ENCODE measurements at places on chromosomes 7 and 10.

GRCh38 chr7:93980744-93981479 lies 23.2 kb downstream of the BET1 start:
- no peak for DNase-seq

DNA sequence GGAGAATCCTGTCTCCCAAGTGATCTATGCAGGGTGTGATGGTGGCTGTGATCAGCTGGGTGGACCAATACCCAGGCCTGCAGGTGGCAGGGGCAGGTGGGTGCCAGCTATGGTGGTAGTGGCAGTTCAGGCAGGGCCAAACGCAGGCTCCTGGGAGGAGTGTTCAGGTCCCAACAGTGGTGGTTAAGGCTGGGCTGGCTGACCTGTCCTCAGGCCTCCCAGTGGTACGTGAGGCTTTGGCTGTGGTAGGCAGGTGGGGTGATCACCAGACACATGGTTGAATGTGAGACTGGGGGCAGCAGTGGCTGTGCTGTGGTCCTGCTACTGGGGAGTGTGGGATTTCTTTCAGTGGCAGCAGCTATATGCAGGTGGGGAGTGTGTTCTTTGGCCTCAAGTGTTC lies 126.7 kb upstream of the STARD3NL start:
- DNase-seq: no peak

GRCh38 chr10:96097865-96098264 lies 32.2 kb upstream of the ZNF518A start:
- DNase-seq: no peak

DNA sequence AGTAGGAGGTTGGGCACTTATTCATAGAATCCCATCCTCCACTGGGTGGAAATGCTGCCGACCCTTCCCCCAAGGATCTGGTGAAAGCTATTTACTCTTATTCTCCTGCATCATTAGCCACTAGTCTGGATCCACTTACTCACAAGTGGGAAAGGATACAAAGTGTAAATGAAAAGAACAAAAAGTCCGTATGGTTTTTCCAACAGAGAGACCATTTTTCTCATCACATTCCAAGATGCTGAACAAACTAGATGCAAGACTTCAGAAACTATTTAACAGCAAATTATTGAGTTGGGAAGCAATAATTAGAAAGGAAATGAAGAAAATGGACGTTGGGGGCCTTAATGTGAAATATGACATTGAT lies 242.4 kb upstream of the GLI3 start:
- DNase-seq: no peak

DNA sequence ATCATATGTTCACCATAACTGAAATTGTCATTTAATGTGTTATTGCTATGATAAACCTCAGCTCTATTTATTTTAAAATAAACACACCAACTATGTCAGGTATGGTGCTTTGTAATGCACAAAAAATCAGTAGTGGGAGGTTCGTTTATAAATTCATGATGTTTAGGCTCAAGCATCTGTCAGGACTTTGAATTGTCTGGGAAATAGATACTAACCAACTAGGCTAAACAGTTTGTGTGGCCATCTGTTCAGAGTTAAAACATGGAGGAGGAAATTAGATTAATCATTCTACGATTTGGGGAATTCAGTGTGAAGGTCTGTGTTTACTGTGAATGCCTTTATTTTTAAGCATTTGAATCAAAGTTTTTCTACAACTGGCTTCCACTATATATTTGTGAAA lies 212.6 kb upstream of the FZD8 start:
- no peak for DNase-seq

DNA sequence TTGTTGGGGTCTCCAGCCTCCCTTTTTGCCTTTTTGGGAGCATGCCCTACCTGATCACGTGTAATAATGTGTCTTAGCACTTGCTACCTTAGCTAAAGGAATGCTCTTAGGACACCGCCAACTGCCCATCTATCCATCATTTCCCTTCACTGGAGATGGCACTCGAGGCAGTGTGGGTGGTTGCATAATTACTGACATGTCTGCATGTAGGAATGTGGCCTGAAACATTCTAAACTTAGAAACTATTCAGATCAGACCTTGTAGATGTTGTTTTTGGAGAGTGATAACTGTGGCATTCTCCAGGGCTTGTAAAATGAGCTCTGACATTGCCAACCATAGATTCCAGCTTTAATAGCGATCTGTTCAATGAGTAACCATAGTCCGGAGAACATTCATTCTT lies 365.8 kb downstream of the BBS9 start:
- DNase-seq: no peak

- DNase-seq: no peak
Observed at GRCh38 chr10:53528974-53529373, 756.4 kb upstream of the MBL2 start.

DNA sequence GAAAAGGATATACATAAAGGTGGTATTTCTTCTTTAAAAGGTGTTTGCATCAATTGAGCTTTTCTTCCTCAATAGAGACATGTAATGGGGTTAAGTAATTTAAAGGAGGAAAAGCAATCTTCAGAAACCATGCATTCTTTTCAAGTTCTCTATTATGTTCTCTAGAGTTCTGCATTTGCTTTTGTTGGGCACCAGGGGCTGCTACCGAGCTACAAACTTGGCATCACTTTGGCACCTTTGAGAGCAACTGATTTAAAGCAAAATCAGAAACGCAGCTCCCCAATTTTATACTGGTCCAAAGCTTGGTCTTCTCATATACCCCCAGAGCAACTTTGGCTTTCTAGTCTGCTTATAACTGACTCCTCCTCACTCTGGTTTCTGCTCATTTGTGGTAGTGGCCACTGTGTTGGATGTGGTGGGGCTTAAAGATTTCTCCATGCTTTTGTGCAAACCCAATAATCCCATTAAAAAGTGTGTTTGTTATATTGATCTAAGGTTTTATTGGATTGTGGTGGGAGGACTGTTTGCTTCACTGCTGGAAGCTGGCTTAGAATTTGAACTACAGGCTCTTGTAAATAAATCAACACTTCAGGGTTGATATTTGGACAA lies 712.1 kb downstream of the PHTF2 start:
- no peak for DNase-seq

DNA sequence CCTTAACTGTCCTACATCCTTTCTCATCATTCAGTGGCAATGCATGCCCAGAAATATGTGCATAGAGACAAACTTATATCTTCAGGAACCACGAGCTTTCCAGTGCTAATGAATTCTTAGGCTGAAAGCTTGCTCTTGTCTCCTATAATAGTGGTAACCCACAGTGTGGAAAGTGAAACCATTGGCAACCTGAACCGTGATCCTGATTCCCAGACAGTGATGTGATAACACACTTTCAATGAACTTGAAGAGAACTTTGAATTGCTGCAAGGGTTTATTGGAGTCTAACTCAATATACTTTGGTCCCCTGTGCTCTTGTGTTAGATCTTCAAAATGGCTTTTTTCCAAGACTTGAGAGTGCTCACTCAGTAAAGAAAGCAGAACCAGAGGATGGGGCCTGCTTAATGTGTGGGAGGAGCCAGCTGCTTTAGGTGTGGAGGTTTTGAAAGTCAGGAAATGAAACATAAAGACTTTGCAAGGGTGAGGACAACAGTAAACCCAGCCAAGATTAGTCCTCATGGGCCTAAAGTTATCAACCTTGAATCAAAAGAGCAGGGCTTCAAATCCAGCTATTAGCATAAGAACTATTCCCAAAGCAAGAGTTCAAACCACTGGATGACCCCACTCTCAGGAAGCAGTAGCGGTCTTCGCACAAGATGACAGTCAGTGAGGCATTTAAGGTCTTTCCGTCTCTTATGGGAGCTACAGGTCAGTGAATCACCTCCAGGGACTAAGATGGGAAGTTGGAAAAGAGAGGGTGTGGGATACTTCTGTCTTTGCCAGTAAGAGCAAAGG lies 332.4 kb upstream of the NRP1 start:
- DNase-seq: no peak

DNA sequence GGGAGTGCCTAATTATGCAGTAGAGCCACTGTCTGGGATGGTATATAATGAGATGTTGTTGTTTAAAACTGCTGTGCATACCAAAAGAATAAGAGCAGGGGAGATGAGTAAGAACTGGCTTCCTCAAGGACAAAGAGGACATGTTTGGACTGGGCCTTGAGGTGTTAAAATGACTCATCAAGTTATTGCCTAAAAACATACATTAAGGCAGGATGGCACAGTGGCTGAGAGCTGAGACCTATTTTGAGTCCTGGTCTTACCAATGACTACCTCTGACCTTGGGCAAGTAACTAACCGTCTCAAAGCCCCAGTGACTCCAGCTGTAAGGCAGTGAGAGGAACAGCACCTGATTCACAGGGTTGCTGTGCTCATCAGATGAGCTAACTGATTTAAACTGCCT lies 71.1 kb downstream of the CFAP58 start:
- no peak for DNase-seq

- DNase-seq: no peak
Observed at GRCh38 chr7:46357290-46357689, 436.2 kb upstream of the IGFBP3 start.

DNA sequence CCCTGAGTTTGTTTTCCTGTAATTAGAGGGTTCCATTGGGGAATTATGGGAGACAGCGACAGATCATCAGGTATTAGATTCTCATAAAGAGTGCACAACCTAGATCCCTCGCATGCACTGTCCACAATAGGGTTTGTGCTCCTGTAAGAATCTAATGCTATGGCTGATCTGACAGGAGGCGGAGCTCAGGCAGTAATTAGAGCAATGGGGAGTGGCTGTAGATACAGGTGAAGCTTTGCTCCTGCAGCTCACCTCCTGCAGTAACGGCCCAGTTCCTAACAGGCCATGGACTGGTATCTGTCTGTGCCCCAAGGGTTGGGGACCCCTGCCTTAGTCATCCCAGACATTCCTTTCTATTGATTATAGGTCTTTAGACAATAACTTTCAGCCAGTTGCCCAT lies 894 bp upstream of the ZSCAN21 start:
- DNase-seq: no peak

GRCh38 chr7:67377939-67378862 lies 381.6 kb downstream of the TYW1 start:
- peak; percentile 46 for DNase-seq

DNA sequence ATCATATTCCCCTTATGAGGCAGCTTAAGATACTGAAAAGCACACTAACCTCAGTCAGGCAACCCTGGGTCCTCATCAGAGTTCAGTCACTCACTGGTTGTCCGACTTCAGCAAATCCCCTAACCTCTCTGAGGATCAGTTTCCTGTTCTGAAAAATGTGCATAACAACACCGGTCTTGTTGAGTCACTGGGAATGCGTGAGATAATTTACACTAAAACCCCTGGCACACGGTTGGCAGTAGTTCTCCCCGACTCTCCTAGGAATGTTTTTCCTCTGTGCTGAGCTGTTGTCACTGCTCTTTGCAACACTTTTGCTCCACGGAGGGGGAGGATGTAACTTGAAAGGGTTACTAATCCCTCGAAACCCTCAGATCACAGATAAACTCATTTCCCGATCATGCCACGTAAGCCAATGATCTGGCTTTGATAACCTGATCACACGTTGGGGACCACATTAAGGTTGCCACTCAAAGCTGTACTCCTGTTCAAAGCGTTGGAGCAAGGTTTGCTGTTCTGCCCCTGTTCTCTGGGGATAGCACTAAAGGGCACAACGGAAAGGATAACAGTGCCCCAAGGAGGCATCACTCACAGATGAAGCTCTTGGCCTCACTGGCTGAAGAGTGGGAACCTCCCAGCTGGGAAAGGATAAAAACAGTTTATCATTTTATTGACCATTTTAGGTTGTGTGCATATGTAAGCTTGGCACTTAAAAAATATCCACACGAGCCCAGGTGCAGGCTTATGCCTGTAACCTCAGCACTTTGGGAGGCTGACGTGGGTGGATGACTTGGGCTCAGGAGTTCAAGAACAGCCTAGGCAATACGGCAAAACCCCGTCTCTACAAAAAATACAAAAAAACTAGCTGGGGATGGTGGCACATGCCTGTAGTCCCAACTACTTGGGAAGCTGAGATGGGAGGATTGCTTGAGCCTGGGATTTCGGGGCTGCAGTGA lies 5.0 kb upstream of the RBM17 start:
- no peak for DNase-seq

GRCh38 chr10:95841661-95842498 lies 65.9 kb upstream of the CC2D2B start:
- peak; percentile 14 for DNase-seq

DNA sequence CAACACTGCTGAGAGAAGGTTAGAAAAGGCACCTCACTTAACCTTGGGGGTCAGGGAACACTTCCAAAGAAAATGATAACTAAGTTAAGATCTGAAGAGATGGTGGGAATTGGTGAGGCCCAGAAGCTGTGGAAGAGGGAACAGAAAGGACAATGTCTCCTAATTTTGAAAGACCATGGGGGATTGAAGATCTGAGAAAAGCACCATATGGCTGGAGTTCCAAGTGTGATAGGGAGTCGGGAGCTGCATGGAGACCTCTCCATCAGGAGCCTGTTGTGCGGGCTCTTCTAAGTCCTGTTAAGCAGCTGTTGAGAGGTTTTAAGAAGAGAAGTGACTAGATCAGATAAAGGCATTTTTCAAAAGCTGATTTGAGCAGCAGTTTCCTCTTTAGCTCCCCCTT lies 254.3 kb downstream of the CDK14 start:
- no peak for DNase-seq

- DNase-seq: no peak
Observed at GRCh38 chr7:101953248-101953819, 135.9 kb downstream of the CUX1 start.

DNA sequence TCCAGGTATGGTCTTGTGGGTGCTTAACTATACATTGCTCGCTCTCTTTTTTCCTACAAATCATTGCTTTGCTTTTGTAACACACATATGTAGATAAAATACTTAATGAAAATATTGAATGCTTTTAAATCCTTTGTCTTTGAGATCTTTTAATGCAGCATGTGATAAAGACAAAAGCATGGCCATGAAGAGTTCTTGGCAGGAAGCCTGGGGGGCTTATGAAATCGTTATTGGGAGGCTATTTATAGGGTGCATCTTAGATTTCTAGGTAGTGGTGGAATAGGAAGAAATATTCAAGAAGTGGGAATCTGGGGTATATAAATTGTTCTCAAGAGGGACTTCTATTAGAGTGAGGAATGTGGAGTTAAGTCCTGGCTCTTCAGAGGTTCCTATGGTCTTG lies 21.9 kb downstream of the UBE2D1 start:
- DNase-seq: no peak

GRCh38 chr7:142496545-142496991 lies 238.7 kb upstream of the PRSS58 start:
- DNase-seq: no peak

DNA sequence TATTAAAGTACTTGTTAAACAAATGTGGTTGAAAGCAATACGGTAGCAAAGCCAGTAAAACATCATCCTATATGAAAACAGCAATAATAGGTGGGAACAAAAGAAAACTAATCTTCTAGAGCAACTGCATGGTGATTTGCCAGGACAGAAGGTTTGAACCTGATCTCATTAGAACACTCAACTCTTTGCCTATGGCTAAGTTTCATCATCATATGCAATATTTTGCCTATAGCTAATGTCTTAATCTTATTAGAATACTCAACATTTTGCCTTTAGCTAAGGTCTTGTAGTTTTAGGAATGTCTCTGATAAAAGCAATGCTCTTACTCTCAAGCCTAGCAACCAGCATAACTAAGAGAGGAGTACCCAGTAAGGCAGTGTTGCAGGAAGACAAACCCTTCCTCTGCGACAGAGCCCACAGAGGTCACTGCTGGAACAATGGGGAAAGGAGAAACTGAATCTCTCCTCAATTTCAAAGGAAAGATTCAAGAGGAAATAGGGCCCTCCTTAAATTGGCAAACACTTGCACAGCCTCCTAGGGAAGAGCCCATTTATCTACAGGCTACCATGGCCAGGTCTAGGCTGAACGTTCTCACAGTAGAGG lies 38.3 kb downstream of the CADPS2 start:
- no peak for DNase-seq

GRCh38 chr10:47109906-47110305 lies 190.1 kb upstream of the GDF10 start:
- no peak for DNase-seq

Data from SW 1271 (cell line).